ENCODE measurements at places on chromosomes 11 and 22.

DNA sequence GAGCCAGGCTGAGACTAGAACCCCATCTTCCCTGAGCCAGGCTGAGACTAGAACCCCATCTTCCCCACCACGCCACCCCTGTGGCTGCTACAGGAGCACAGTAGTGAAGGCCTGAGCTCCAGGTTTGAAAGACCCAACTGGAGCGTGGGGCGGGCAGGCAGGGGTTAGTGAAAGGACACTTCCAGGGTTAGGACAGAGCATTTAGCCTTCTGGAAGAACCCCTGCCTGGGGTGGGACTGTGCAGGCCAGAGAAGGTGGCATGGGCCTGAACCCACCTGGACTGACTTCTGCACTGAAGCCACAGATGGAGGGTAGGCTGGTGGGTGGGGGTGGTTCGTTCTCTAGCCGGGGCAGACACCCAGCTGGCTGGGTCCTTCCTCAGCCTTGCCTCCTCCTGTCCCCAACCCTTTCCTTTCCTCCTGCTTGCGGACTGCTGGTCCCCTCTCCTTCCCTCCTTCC lies 24.1 kb downstream of the SUN2 start:
- no peak for DNase-seq

DNA sequence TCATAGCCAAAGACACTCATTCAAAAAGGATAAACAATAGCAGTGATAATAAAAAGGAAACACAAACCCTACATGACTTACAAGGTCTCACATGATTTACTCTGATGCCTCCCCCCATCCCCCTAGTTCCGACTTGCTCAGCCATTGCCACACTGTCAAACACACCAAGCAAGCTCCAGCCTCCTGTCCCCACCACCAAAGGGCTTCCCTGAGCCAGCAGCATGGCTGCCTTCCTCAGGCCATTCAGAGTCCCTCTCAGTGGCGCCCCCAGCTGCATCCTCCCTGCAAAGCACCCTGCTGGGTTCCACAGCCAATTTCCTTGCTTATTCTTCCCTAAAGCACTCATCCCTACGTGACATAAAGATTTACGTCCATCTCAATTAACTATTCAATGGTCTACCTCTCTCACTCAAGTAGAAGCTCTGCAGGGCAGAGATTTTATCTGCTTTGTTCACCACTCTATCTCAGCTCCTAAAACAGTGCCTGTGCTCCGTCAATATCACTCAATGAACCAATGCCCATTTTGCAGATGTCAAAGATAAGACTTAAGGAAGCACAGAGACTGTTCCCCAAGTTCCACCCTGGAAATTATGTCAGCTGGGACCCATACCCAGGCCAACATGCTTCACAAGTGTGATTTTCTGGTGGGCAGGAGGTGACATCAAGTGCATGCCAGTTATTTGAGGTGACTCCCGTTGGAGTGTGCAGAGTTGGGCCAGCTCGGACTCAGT lies 106.9 kb downstream of the SYN3 start:
- DNase-seq, result no peak

DNA sequence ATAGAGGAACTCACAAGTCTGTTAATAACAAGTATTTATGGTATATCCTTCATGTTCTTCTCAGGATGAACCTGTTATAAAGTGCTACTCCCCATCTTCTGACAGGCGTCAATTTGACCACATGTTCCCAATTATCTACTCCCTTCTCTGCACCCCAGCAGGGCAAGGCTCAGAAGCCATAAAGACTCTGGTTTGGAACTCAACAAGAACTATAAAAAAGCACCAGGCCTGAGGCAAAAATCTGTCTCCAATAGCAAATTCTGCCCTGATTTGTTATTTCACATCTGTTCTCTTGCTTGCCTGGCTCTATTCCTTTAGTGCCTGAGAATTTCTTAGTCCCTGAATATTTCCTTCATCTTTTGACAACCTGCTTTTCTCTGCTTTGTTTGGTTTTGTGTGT lies 618.2 kb upstream of the KIRREL3 start:
- DNase-seq, result no peak

DNA sequence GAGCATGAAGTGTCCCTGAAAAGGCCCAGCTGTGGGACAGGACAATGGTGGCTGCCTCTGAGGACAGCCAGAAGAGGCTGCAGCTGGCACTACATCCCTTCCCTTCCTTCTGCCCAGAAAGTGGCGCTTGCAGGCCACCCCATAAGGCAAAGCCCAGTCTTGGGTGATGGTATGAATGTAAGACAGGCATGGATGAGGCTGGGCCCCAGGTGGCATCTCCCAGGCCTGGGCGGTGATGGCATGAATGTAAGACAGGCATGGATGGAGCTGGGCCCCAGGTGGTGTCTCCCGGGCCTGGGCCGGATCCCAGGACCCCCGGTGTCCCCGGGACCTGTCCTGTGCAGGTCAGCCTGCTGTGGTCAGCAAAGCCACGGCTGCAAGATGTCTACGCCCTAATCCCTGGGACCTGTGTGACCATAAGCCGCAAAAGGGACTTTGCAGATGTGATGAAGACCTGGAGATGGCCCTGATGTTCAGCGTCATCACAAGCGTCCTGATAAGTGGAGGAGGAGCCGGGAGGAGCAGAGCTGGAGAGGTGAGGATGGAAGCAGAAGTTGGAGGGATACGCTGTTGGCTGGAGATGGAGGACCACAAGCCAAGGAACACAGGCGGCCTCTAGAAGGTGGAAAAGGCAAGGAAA lies 181.1 kb downstream of the CTTN start:
- no peak for DNase-seq

GRCh38 chr11:1745701-1746320 lies 4.6 kb downstream of the IFITM10 start:
- no peak for DNase-seq

- no peak for DNase-seq
Observed at GRCh38 chr11:8732324-8732670, 49.7 kb downstream of the RPL27A start.

DNA sequence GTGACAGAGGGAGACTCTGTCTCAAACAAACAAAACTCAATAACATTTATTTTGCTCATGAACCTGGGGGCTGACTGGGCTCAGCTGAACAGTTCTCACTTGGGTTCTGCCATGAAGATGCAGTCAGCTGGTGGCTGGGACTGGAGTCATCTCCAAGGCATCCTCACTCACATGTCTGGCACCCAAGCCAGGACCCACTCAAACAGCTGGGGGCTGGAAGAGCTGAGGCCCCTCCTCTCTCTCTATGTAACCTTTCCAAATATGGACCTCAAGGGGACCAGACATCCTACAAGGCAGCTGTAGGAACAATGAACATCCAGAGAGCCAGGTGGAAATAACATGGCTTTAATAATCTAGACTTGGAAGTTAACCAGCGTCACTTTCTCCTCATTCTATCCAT lies 16.8 kb downstream of the HSPA8 start:
- DNase-seq, result no peak

- no peak for DNase-seq
Observed at GRCh38 chr11:62842171-62842741, 2.9 kb upstream of the WDR74 start.

DNA sequence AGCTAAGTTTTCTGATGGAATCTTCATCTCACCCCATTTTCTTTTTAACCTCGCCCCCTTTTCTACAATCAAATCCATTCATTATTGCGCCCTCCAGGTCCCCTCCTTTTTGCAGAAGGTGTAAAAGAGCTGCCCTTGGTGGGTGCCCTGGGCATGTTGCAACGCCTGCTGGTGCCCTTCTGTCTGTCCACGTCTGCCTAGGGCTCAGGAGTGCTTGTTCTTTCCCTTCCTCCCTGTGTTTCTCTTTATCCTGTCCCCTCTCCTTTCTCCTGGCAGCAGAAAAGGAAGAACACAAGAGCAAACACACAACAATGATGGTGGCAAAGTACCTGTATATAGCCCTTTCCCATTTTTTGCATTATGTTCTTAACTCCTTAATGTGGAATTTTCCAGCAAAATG lies 6.2 kb upstream of the TLCD5 start:
- no peak for DNase-seq

- DNase-seq, result no peak
Observed at GRCh38 chr22:49480896-49481658, 346.6 kb downstream of the BRD1 start.

GRCh38 chr11:1481861-1482441 lies 4.6 kb downstream of the MOB2 start:
- DNase-seq, result no peak

GRCh38 chr11:77211040-77211451 lies 83.0 kb downstream of the MYO7A start:
- no peak for DNase-seq

DNA sequence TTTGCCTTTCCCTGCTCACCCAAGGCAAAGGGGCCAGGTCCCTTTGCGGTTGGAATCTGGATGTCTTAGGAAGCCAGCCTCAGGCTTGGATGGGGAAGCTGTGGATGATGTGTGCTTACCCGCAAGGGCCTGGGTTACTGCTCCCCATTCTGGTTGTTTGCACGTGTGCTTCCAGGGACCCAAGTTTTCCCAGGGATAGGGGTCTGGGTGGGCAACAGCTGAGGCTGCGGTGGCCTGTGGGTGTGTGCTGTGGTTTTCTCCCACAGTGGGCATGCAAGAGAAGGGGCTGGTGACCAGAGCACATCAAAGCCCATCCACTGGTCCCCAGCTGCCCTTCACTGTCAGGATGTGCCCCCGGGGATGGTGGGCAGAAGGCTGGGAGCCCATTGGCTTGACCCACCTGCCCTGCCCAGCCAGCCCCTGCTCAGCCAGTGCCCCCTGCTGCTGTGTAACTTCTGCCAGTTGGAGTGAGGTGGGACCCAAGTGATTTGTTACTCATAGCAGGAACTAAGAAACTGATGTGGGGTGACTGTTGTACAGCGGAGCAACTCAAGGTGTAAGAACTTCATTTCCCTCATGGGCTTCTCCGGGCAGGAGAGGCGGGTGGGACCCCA lies 3.3 kb downstream of the CAPN5 start:
- DNase-seq, result no peak

DNA sequence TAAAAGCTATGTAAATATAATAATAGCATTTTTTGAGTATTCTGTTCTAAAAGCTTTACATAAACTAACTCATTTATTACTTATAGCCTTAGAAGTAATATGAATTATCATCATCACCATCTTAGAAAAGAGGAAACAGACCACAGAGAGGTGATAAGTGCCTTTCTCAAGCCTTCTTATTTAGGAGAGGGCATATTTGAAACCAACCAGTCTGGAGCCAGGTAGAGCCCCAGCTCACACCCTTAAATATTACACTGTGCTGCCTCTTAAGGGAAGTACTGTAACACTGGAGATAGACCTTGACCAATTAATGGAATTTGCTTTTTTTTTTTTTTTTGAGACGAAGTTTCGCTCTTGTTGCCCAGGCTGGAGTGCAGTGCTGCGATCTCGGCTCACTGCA lies 2.3 kb downstream of the BCO2 start:
- DNase-seq, result no peak

DNA sequence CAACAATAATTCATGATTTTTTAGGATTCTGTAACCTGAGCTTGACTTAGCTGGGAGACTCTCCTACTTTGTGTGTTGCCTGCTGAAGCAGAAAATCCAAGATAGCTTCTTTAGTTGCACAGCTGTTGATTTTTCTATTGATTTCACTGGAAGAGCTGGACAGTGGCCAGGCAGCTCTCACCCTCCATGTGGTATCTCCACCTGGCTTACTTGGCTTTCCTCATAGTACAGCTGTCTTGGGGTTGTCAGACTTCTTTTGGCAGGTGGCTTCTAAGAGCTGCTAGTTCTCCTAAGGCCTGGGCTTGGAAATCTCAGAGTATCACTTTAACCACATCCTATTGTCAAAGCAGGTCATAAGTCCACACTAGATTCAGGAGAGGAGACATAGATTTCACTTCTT lies 130.8 kb upstream of the SPON1 start:
- DNase-seq, result no peak

DNA sequence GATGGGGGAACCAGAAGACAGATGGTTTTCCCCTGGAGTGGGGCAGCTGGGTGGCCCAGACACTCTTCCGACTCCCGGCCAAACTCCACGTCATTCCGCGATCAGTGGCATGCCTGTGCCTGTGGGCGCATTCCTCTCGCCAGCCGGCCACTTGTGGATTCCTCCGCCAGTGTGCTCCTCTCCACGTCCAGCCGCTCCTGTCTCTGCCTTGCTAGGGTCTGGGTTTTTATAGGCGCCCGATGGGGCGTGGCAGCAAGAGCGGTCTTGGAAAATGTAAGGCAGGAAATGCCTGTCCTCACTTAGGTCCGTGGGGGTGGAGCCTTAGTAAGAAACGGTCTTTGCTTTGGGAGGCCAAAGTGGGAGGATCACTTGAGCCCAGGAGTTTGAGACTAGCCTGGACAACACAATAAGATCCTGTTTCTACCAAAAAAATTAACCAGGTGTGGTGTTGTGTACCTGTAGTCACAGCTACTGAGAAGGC lies 81.6 kb upstream of the SEPTIN5 start:
- DNase-seq, result no peak

DNA sequence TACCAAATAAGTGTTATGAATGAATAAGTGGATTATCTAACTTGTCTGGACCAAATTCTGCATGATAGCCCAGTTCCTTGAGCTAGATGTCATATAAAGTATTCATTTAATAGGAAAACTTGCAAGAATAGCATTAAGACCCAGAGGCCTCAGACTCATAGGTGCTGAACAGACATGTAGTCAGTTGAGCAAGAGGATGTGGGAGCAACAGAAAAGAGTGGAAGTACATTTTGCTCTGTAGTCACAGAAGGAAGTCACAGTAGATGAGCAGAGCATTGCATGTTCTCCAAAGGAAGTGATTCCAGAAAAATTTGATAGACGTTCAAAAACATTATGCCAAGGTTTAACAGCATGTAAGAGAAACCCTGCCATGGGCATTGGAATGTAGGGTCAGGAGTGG lies 9.5 kb downstream of the HOATZ start:
- DNase-seq, result no peak

GRCh38 chr22:26845021-26845743 lies 187.8 kb downstream of the MIAT start:
- no peak for DNase-seq

DNA sequence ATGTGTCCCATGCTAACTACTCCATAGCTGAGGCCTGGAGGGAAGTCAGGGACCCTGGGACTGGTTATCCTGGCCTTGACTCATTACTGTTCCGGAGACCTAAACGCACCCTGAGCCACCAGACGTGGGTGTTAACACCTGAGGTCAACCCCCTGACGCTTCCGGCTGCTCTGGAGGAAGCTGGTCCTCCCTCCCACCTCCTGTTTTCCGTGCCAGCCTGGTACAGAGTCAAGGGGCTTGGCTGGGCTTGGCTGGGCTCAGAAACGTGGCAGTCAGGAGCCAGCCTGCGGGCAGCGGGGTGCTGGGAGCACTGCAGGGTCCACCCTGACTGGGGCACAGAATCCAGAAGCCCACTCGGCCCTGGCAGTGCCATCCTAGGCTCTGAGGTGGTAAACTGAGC lies 2.6 kb downstream of the TMPRSS4 start:
- DNase-seq, result no peak

GRCh38 chr11:581752-582151 lies 5.5 kb downstream of the PHRF1 start:
- DNase-seq, result no peak

GRCh38 chr11:47572715-47573255 lies 6.0 kb downstream of the KBTBD4 start:
- no peak for DNase-seq

GRCh38 chr22:45889093-45889538 lies 87.8 kb downstream of the WNT7B start:
- no peak for DNase-seq

DNA sequence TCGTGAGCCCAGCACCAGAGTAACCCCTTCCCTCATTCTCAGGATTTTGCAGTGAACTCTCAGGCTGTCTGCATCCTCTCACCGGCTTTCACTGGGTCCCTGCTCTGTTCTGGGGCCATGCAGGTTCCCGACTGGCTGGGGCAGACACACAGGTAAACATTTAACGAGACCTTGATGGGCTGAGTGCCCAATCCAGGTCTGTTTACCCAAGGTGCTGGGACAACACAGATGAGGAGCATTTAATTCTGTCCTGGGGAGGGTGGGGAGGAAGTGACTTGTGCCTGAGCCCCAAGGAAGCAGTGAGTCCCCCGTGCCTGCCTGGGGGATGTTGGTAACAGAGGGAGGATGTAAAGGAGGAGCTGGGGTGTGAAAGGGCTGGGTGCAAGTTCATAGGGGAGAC lies 4.4 kb downstream of the BIK start:
- DNase-seq, result no peak

All from BJ (cell line).